Stimulated activated CD4-positive, alpha-beta T cell treated with anti-CD3 and anti-CD28 coated beads, Interleukin-1b, Interleukin-23, amount 100 ng/mL, for 48 hours (primary cell): ENCODE measurements at places on chromosomes 6 and 20.

- DNase-seq: no peak
Observed at GRCh38 chr6:91566467-91566866, 979.6 kb upstream of the MAP3K7 start.

GRCh38 chr20:33282991-33283555 lies at the start of gene BPIFB1:
BPIFB1 (plus strand) TSS chr20:33283214; CDS start chr20:33286074, 2,860 bp downstream.
- DNase-seq: no peak

DNA sequence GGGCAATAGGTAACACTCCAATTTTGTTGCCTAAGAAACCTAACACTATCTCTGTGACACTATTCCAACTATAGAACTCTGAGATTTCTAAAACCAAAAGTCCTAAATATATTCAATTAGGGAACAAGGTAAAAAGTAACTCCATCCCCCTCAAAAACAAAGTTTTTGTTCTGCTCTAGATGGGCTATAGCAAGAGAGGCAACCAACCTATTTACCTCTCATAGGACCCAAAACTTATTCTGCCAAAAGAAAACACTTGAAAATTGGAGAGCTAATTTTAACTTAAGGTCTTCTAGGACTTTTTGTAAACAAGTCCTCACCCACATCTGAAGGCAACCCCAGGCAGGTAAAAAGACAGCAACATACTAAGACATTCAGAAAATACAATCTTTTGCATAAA lies 7.7 kb downstream of the RBM39 start:
- no peak for DNase-seq

DNA sequence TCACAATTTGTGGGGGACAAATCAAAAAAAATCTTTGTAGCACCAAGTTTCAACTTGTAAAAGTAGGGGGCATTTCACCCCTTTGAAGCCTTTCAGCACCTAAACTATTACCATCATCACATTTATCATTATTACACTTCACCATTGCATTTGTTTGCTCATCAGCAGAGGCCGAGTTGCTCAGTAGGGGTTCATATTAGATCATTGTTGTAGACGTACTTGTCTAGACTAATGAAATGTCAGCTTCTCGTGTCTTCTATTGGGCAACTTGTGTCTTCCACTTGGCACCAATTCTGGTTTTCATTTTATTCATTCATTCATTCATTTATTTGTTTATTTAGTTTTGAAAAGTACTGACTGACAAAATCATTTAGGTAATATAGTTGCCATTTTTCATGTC lies 338.3 kb upstream of the KCNQ5 start:
- DNase-seq: no peak

- DNase-seq: no peak
Observed at GRCh38 chr6:145947108-145947720, 16.9 kb downstream of the SHPRH start.
